ENCODE measurements at places on chromosomes 7 and 10.

- no peak for DNase-seq
Measured at GRCh38 chr7:133885213-133885612, 241.9 kb upstream of the LRGUK start.

DNA sequence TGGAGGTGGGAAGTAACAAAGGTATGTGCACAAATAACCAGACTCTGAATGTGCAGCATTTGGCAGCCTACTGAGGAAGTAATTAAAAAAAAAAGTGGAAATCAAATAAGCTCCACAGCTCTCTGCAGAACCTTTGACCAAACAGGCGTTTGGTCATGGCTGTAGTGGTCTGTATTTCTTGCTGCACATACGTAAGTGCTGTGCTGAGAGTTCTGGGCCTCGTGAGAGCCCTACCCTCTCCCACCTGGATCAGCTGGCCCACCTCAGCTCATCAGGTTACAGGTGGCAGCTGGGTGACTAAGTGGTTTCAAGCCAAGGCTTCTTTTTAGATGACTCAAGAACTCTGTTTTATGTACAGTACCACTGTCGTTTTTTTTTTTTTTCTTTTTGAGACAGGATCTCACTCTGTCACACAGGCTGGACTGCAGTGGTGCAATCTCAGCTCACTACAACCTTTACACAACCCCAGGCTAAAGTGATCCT lies 178.2 kb upstream of the KLF6 start:
- peak; percentile 28 for DNase-seq

DNA sequence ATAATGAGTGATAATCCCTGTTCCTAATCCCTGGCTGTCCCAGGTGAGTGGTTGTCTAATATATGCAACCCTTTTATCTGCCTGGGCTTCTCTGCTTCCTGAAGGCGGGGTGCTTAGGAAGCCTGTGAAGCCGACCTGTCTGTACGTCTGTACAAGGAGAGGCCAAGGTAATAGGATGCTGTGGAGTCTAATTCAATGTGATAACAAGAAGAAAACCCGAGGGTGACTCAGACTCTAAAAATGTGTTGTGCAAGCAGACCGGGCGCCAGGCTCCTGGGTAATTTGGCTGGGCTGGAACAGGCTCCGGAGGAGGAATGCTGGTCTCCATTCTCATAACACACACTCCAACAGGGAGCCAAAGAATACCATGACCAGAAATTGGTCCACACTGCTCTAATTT lies 43.6 kb downstream of the THNSL1 start:
- DNase-seq: peak; percentile 45

GRCh38 chr7:72223351-72223750 lies 188.8 kb downstream of the CALN1 start:
- no peak for DNase-seq

DNA sequence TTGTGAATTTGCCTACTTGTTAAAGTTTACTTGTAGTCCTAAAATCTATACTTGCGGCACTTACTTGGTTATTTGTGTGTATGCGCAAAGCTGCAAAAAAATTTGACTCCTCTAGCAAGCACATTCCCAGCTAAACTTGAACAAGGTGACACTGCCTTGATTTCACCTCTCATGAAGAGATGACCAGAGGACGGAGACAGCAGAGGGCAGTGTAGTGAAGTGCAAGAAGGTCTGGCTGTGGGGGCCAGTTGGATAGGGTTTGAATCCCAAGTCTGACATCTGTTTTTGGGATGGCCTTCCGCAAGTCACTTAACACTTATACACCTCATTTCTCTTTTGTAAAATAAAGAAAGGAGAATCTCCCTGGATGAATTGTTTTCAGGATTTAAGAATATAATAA lies 15.7 kb downstream of the SLK start:
- no peak for DNase-seq

DNA sequence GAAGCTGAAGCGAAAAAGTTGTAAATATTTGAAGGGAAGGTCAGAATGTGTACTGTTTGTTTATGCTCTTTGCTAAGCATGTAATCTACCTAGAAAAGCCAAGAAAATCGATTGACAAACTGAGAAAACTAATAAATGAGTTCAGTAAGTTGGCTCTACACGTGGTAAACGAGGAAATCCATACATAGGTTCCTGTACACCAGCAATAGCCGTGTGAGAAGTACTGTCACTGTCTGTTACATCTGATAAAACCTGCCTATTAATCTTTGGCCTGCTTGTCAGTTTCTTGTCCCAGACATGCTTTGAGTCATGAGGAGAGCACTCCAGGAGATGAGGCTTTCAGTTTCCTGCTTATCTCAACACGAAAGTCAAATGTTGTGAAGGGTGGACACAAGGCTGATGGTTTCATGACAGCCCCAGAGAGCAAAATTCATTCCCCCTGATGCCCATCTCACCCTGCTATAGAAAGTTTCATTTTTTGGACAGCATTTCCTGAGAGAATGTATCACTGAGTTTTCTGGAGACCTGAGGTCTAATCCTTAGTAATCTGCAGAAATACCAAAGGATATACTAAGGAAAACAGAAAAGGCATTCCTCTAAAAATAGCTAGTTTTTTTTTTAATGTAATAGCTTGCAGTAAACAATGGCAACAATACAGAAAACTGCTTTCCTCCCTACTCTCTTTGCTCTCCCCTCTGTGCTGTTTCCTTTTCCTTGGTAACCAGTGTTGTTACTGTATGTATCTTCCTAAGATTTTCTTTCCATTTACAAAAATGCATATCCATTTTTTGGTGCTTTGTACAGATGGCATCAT lies 18.8 kb downstream of the BMPR1A start:
- DNase-seq: no peak

- peak; percentile 72 for DNase-seq
Measured at GRCh38 chr10:101693978-101694673, 844 bp downstream of the FBXW4 start.

DNA sequence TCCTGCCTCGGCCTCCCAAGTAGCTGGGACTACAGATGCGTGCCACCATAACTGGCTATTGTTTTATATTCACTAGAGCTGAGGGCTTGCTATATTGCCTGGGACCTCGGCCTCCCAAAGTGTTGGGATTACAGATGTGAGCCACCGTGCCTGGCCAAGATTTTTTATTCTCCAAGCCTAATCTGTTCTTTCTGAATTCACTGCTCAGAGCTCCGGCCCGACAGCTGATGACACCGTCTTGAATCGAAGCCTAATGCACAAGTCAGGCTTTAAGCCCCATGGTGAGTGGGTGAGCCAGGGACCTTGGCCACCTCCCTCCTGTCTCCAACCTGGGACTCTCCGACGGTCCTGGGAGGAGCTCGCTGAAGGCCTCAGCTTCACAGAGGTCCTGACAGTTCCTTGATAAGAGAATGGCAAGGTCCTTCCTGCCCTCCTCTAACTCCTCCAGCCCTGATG lies 338.9 kb downstream of the WDR37 start:
- no peak for DNase-seq

GRCh38 chr7:90850066-90850465 lies 253.9 kb downstream of the CDK14 start:
- no peak for DNase-seq

GRCh38 chr7:106358103-106358663 lies 73.4 kb upstream of the NAMPT start:
- no peak for DNase-seq

GRCh38 chr10:29761916-29762315 lies 127.1 kb upstream of the SVIL start:
- DNase-seq: no peak

- no peak for DNase-seq
Measured at GRCh38 chr7:2650451-2650850, 18.7 kb downstream of the TTYH3 start.

GRCh38 chr10:20712774-20713173 lies 184.3 kb downstream of the NEBL start:
- DNase-seq: peak; percentile 23

- DNase-seq: no peak
Measured at GRCh38 chr7:110595694-110596093, 495.2 kb upstream of the LRRN3 start.

DNA sequence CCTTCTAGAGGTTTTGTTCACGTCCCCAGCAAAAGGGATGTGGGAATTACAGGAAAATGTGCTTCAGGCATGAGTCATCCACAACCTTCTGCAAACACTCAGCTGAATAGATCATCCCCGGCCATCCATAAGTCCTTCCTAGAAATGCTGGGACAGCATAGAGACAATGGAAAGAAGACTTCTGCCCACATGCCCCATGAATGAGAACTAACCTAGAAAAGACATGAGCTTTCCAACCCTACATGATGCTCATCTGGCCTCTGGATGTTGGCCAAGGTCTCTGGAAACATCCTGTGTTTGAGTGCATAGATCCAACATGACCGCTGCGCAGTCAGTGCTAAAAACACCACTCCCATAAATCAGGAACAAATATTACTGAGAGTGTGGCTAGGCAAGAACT lies 277.5 kb downstream of the PLXNA4 start:
- no peak for DNase-seq

DNA sequence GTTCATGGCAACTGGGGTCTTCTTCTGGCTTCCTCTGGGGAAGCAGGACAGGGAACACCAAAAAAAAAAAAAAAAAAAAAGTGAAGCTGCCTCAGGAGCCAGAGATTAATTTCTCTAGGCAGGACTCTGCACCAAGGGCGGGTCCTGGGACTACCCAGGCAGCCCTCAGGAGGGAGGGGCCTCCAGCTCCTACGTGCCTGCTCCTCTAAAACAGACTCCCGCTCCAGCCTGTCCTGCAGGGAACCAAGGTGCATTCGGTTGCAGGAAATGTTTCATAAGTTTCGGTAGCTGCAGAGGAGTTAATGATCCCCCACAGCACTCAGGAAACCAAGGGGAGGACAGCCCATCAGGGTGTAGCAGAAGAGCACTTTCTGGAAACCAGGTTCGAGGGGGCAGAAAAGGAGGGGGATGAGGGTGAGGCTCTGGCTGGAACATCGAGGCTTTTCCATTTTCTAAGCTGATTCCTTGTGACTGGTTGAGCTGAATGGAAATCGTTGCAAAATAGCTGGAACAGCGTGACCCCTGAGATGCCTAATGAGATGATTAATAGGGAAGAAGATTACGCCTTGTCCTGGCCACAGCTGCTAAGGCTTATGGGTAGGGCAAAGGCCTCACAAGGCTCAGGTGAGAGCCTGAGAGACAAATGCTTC lies 84.2 kb downstream of the STRA8 start:
- no peak for DNase-seq

DNA sequence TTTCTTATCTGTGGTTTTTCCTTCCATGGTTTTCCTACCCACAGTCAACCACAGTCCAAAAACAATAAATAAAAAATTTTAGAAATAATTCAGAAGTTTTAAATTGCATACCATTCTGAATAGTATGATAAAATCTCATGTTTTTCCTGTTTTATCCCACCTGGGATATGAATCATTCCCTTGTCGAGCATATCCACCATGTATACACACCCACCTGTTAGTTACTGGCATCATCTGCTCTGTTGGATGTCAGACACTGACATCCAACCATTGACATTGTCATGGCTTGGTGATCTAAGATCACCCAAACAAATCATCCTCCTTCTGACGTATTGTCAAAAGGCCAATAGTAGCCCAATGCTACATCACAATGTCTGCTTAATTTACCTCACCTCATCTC lies 749.8 kb downstream of the TNS3 start:
- no peak for DNase-seq

GRCh38 chr7:80047032-80047431 lies 87.6 kb upstream of the GNAI1 start:
- DNase-seq: no peak

DNA sequence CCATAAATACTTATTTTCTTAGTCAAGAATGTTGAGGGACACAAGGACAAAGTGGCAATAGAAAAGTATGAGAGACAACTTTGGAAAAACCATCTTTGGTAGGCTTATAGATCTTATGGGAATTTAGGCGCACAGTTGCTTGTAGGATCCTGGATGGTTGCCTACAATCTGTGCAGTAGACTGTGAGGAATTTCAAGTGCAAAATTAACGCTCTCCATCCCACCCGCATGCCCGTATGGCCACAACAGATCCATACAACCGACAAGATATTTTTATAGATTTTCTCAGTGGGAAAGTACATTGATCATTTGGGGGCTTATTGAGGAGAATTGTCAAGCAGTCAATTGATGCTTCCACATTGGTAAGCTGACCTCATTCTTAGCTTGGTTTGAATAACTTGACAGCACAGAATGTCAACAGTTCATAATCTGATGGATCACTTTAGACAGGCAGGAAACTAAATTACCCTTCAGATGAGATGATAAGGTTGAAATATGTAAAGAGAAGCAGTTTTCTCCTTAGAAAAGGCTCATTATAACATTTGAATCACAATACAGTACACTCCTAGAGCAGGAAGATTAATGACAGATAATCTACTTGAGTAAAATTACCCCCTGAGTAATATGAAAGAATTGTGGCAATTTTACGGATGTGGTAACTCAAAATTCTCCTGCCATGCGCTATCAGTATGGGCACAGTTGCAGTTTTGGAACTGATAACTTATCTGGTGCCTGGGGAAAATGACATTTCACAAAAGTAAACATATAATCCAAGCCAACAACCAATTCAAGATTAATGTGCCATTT lies 479.7 kb downstream of the KIF20B start:
- no peak for DNase-seq

DNA sequence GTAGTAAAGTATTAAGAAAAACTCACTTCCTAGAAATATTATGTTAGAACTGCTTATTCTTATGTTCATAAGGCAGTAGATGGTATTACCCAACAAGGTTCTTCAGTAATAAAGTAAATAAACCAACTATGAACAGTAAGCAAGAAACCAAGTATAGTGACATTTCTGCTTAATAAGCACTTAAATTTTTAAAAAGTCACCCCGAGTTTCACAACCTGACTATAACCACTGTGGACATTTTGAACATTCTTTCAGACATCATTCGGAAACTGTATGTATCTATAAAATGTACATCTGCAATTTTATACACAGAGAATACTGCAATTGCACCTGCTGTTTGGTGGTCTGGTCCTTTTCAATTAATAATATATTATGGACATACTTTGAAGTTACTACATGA lies 1073.6 kb downstream of the XPNPEP1 start:
- no peak for DNase-seq

- no peak for DNase-seq
Measured at GRCh38 chr7:92737706-92738105, 98.7 kb downstream of the CDK6 start.

DNA sequence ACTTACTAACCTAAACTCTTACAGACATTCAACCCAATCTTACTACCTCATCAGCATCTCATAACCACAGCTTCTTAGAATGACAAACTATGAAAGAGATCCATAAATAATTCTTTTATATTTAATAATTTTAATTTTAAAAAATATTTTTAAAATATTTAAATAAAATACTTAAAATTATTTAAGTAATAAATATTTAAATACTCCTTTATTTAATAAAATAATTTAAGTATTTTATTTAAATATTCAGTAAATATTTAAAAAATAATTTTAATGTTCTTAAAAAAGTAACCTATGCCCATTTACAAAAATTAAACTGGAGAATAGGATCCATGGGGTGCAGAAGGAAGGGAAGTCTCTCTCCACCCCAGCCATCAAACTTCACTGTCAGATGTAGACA lies 627.3 kb upstream of the MGMT start:
- no peak for DNase-seq
